ENCODE measurements at places on chromosomes 4 and X. TPM values are rescaled to one million over a fixed set of nuclear protein-coding genes. Genes with fewer than 3 reads are reported as not detected.

GLOD5 gene
- not detected for polyA plus RNA-seq

STARD8 gene
- not detected for polyA plus RNA-seq

ATOH1 gene
- polyA plus RNA-seq: not detected

- DNase-seq: no peak
Observed at GRCh38 chr4:153773236-153773690, 13.4 kb upstream of the RNF175 start.

DNA sequence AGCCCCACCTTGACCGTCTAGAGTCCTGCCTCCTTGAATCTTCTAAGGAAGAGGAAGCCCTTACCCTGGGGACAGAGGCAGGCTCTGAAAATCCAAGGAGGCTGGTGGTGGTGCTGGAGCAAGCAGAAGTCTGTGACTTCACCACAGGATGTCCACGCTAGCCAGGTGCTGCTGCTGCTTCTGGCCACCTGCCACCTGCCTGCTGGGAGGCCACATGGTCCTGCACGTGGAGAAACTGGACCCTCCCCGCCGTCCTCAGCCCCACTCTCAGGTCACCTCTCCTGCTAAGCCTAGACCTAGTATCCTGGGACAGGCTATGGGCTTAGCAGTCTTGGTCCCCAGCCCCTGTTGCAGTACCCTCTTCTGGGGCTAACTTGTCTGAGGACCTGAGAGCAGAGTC, 15.8 kb downstream of the TMEM31 start:
- no peak for DNase-seq

DNA sequence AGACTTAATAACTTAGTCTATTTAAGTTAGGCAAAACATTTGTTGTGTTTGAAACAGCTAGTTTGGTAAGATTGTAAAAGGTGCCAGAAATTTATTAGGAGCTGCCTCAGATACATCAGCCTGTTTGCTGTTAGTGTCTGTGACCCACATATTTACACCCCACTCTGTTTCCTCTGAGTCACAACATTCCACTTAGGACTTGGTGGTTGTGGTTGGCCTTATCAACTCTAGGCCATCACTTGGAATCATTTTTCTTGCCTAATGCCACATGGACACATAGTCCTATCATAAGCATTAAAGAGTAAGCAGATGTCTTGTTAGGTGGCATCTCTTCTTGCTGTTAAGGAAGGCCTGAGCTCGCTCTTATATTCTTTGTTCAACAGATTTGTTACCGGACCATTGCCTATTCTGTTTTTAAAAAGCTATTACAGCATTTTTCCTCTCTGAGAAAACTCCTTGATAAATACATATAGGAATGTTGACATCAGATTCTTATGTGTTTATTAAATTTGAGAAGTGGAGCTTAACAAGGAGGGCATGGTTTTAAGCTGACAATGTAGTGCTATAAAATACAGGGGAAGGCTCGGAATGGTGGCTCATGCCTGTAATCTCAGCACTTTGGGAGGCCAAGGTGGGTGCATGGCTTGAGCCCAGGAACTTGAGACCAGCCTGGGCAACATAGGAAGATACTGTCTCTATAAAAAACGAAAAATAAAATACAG, 51.2 kb upstream of the PGRMC2 start:
- DNase-seq: no peak

DNA sequence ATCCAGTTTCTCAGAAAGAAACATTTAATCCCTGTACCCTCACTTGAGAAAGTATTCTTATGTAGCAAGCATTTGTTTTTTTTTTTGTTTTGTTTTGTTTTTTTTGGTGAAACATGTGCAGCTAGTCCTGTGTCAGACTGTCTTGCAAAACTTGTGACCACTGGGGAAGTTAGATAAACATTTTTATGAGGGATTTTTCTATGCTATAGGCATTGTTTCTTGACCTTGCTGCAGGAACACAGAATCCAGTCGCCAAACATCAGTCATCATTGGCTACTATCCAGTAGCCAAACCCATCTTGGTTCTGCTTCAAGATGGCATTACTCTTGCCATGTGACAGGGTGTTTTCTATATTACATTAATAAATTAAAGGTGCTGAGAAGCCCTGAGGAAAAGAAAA, 7.7 kb upstream of the MAPK10 start:
- no peak for DNase-seq

GRCh38 chr4:151628001-151628608, 132.7 kb downstream of the GATB start:
- no peak for DNase-seq

DNA sequence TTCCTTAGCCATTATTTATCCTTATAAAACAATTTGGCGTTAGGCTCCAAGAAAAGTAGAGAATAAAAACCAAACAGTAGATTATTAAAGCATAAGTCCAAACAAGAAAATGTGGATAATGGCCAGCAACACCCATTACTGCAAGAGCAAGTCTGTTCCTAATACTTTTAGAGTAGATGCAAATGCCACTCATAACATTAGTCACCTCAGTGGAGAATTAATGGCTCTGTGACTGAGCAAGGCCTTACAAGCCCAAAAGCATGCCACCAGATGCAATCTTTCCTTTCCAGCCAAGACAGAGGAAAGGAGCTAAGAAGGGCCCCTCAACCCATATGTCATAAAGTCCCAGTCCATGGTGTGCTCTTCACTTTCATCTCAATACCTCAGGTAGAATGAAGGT, 373.8 kb downstream of the OPHN1 start:
- no peak for DNase-seq

DNA sequence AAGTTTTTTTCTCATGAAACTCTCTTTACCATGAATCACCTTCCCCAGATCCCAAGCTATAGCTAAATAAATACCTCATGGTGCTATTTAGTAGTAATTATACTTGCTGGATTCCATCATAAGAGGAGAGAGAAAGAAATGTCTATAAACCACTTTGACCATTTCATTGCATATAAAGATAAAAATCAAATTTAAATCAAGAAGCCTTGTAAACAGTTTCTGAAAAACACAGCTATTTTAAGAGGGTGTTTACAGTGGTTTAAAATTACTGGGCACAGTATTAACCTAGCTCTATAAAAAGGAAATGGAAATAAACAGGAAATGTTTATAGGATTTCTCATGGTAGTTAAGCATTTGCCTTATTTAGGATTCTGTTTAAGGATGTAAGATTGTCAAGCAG, 637.9 kb downstream of the ADGRL3 start:
- DNase-seq: no peak
